ENCODE measurements at places on chromosomes 6 and 20. TPM values are rescaled to one million over a fixed set of nuclear protein-coding genes. Genes with fewer than 3 reads are reported as not detected.

- DNase-seq: no peak
Measured at GRCh38 chr20:62428396-62429295, 1.3 kb upstream of the RBBP8NL start.

DNA sequence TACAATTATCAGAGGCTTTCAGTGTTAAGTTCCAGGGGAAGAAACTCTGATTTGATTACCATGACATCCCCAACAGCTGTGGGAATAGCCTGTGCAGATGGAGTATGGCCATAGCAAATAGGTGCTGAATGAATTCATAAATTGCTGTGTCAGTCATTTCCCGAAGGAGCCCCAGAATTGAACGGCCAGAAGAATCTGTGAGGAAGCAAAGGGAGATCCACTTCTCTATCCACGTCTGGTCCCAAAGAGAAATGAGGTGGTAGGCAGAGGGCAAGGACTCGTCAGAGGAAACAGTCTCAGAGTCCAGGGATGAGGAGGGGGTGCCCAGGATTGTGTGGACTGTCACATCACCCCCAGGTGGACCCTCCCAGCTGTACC is 3.1 kb upstream of the TAF8 start:
- no peak for DNase-seq

GRCh38 chr6:164040994-164041393 is 626.5 kb downstream of the QKI start:
- no peak for DNase-seq

DNA sequence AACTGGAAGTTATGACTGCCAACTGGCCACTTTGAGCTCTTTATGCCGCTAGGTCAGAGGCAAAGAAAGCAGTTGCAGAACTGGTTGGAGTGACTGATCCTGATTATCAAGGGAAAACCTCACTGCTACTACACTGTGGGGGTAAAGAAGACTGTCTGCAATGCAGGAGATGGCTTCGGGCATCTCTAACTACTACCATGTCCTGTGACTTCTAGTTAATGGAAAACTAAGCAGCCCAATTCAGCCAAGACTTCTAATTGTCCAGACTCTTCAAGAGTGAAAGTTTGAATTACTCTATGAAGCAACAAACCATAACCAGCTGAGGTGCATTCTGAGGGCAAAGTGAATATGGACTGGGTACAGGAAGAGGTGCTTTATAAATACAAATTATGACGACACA is 773.6 kb upstream of the SLC35B3 start:
- no peak for DNase-seq

DNA sequence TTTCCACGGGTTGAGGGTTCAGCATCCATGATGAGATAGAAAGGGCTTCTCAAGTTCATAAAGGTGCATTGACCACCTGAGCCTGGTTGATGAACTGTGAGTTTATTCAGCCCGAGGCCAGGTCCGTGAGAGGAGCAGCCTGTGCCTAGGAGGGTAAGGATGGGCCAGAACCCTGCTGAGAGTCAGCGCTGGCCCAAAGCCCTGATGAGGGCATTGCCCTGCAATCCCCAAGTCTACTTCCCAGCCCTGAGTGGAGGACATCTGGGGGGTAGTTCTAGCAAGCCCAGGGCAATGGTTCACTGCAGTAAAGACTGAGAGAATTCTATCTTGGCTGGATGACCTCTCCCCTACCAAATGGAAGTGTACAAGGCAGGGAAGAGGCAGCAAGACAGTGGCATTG is 123.3 kb upstream of the NXT1 start:
- no peak for DNase-seq

GRCh38 chr20:41507851-41508250 is 110.3 kb downstream of the CHD6 start:
- DNase-seq: no peak

RCAN2 gene
- total RNA-seq: 3.1 TPM

TNNC2 gene
- total RNA-seq: not detected

TTBK1 gene
- 0.30 TPM for total RNA-seq

CDH26 gene
- total RNA-seq: 0.53 TPM

OPRM1 gene
- total RNA-seq: not detected

HLA-DRB5 gene
- total RNA-seq: 14.0 TPM

LRRN4 gene
- not detected for total RNA-seq

MTG2 gene
- 25.6 TPM for total RNA-seq

HMGCLL1 gene
- not detected for total RNA-seq
